ENCODE measurements at places on chromosomes 7 and 10. TPM values are rescaled to one million over a fixed set of nuclear protein-coding genes. Genes with fewer than 3 reads are reported as not detected.

GRCh38 chr7:4707217-4707741, 25.2 kb downstream of the FOXK1 start:
- no peak overlapping the region for H3K27ac ChIP-seq
- DNase-seq = no peak
- no peaks in the 10 kb centered on the region for H3K36me3 ChIP-seq
- peaks cover 3% of the 10 kb centered on the region for H3K27me3 ChIP-seq
- peaks cover 65% of the 10 kb centered on the region for H3K4me1 ChIP-seq
- H3K4me3 ChIP-seq = no peak overlapping the region

DNA sequence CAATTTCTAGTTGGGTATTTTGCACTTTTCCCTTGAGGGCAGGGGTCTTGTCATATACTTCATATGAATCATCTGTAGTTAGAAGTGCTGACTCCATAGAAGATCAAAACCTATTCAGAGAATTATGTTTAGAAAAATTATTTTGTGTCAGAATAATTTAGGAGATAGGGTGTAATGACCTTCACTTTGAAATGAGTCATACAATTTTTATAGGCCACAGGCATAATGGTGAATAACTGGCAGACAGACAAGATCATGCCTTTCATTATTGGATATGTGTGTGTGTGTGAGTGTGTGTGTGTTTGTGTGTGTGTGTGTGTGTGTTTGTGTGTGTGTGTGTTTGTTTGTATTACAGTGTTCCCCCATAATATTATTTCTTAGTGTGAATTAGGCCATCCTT, 523.0 kb downstream of the ANKRD7 start:
- no peak overlapping the region for H3K27ac ChIP-seq
- no peaks in the 10 kb centered on the region for H3K36me3 ChIP-seq
- H3K27me3 ChIP-seq = no peaks in the 10 kb centered on the region
- no peak for DNase-seq

GRCh38 chr7:151304856-151305255, 36.8 kb upstream of the NUB1 start:
- no peaks in the 10 kb centered on the region for H3K36me3 ChIP-seq
- peaks cover 17% of the 10 kb centered on the region for H3K4me1 ChIP-seq
- H3K27me3 ChIP-seq = peaks cover 18% of the 10 kb centered on the region
- no peak for DNase-seq
- H3K27ac ChIP-seq = no peak overlapping the region
- peak overlapping the region; percentile 25 for H3K4me3 ChIP-seq

- H3K4me3 ChIP-seq = no peak overlapping the region
- no peak for DNase-seq
- H3K27ac ChIP-seq = no peak overlapping the region
- H3K4me1 ChIP-seq = no peaks in the 10 kb centered on the region
These were observed 58.1 kb upstream of the KIAA1217 start for GRCh38 chr10:24150853-24151252.

- H3K27ac ChIP-seq = no peak overlapping the region
- H3K4me3 ChIP-seq = no peak overlapping the region
- H3K27me3 ChIP-seq = no peaks in the 10 kb centered on the region
- DNase-seq = no peak
These were observed 81.4 kb upstream of the LRGUK start for GRCh38 chr7:134045716-134046115.

- H3K4me3 ChIP-seq = no peak overlapping the region
- no peak for DNase-seq
- H3K36me3 ChIP-seq = no peaks in the 10 kb centered on the region
- peaks cover 2% of the 10 kb centered on the region for H3K27me3 ChIP-seq
- H3K27ac ChIP-seq = no peak overlapping the region
These were observed 133.4 kb upstream of the CSTF2T start for GRCh38 chr10:51832652-51833383.

- no peak overlapping the region for H3K27ac ChIP-seq
- peaks cover 3% of the 10 kb centered on the region for H3K27me3 ChIP-seq
- no peak for DNase-seq
These were observed 108.1 kb upstream of the AGR3 start for GRCh38 chr7:16989811-16990413.

DNA sequence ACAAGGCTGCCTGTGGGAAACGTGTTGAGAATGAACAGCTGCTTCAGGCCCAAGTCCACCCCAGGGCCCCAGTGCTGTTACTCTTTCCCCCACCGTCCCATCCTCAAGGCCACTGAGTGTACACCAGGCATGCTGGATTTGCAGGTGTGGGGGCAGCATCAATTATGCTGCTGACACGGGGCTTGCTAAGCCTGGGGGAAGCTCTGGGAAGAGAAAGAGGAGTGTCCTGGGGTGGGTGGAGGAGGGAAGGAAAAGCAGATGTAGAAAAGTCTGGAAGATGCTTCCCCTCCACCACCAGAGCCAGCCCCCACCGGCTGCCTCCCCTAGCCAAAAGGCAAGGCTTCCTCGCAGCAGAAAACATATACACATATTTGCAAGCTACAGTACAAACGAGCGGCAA, 153.9 kb downstream of the CDH23 start:
- H3K27me3 ChIP-seq = peaks cover 2% of the 10 kb centered on the region
- no peaks in the 10 kb centered on the region for H3K36me3 ChIP-seq
- DNase-seq = no peak
- H3K4me3 ChIP-seq = no peak overlapping the region
- no peaks in the 10 kb centered on the region for H3K4me1 ChIP-seq

DNA sequence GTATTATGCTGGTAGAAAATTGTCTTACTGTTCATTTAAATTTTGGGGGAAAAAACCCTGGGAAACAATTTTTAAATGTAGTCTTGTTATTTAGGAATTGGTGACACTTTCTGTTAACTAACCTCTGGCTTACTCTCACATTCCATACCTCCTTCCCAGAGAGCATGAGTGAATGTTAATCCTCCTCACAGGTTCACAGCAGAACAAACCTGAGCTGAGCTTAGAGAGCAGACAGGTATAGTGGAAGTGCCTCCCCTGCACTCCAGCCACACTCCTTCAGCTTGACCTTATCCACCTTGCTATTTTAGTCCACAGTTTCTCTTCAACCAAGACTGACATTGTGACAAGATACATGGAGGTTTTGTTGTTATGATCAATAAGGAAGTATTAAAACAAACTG, 235.9 kb downstream of the FOXP2 start:
- no peaks in the 10 kb centered on the region for H3K36me3 ChIP-seq
- H3K27me3 ChIP-seq = no peaks in the 10 kb centered on the region
- no peak overlapping the region for H3K27ac ChIP-seq

LRIT1 gene
- not detected for polyA plus RNA-seq

SKAP2 gene
- polyA plus RNA-seq = 66.9 TPM

GRM3 gene
- polyA plus RNA-seq = not detected

DNA sequence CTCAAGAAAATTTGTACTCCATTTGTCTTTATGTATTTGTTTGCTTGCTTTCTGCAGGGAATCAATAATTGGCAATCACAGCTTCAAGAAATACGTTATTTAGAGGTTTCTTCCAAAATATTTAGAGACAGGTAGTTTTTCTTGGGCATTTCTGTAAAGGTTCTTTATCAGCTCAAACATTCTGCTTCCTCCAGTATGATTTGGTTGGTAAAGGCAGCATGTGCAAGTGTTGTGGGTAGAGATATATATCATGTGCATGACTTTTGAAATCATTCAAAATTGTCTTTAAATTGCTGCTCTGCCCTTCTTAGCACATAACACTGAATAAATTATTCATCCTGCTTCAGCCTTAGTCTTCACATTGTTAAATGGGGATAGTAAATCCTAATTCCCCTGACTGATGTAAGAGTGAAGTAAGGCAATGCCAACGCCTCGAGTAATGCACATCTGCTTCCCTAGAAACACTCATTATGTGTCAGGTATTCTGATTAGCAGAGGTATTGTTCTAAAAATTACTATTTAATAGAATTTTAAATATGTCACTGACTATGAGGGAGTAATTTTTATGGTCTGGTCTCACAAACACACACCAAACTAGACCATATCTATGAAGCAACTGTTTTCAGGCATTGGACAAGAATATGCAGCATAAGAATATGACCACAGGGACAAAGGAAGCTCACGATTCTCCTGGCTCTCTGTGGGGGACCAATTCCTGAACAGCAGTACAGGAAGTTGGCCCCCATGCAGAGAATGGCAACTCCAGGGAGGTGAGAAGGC, 77.3 kb upstream of the AKR1E2 start:
- peaks cover 11% of the 10 kb centered on the region for H3K27me3 ChIP-seq
- no peaks in the 10 kb centered on the region for H3K36me3 ChIP-seq
- no peak overlapping the region for H3K27ac ChIP-seq
- no peak for DNase-seq
- no peaks in the 10 kb centered on the region for H3K4me1 ChIP-seq

DNA sequence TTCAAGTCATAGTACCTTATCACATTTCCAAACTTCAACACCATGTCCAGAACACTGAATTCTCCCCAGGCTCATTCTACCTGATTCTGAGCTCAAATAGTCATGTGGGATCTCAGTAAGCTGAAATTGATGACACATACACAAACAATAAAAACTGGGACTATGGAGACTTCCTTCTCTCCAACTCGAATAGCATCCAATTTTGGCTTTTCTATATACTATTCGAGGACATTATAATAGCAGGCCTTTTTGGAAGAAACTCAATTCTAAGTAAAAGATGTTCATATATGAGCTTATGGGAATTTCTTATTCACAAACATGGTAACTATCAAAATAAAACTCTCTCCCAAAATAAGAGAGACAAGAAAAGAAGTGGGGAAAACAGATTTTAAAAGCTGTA, 551 bp upstream of the TAS2R40 start:
- peaks cover 5% of the 10 kb centered on the region for H3K27me3 ChIP-seq
- H3K27ac ChIP-seq = no peak overlapping the region
- no peaks in the 10 kb centered on the region for H3K36me3 ChIP-seq
- DNase-seq = no peak

GRCh38 chr7:87226495-87226894, 7.0 kb upstream of the TMEM243 start:
- no peak for DNase-seq
- H3K27me3 ChIP-seq = no peaks in the 10 kb centered on the region
- no peaks in the 10 kb centered on the region for H3K4me1 ChIP-seq
- H3K27ac ChIP-seq = no peak overlapping the region
- H3K4me3 ChIP-seq = no peak overlapping the region

ADCY1 gene
- polyA plus RNA-seq = not detected

LRRC4 gene
- polyA plus RNA-seq = not detected

NACAD gene
- not detected for polyA plus RNA-seq

SVIL gene
- polyA plus RNA-seq = 2.6 TPM

GRCh38 chr10:21535494-21535965, 1.5 kb downstream of the MLLT10 start:
- no peak for DNase-seq
- H3K4me3 ChIP-seq = peak overlapping the region; percentile 93
- peaks cover 14% of the 10 kb centered on the region for H3K4me1 ChIP-seq

LMTK2 gene
- polyA plus RNA-seq = 0.85 TPM

DNA sequence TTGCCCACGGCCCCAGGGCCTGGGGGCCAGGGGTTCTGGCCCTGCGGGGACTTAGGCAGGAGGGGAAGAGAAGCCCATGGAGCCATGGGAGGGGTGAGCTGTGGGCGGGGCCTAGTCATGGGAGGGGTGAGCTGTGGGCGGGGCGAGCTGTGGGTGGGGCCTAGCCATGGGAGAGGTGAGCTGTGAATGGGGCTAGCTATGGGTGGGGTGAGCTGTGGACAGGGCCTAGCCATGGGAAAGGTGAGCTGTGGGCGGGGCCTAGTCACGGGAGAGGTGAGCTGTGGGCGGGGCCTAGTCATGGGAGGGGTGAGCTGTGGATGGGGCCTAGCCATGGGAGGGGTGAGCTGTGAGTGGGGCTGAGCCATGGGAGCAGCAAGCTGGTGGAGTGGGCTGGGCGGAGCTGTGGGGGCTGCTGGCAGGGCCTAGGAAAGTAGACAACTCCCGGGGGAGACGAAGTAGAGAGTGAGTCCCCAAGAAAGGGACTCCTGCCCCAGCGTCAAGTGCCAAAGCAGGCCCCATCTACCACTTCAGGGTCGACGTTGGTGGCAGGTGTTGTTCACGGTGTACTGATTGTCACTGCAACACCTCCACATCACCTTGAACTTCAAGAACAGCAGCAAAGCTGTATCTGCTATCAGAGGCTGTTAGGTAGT, 19.2 kb upstream of the TTYH3 start:
- no peak overlapping the region for H3K4me3 ChIP-seq
- peaks cover 3% of the 10 kb centered on the region for H3K36me3 ChIP-seq
- no peak for DNase-seq
- peaks cover 13% of the 10 kb centered on the region for H3K4me1 ChIP-seq
- no peak overlapping the region for H3K27ac ChIP-seq

- H3K36me3 ChIP-seq = no peaks in the 10 kb centered on the region
- no peak overlapping the region for H3K27ac ChIP-seq
- peak; percentile 50 for DNase-seq
- peaks cover 8% of the 10 kb centered on the region for H3K4me1 ChIP-seq
- H3K4me3 ChIP-seq = no peak overlapping the region
- H3K27me3 ChIP-seq = peaks cover 14% of the 10 kb centered on the region
These were observed 880 bp upstream of the ELN start for GRCh38 chr7:74026903-74027682.

CXCL12 gene
- polyA plus RNA-seq = not detected

DNA sequence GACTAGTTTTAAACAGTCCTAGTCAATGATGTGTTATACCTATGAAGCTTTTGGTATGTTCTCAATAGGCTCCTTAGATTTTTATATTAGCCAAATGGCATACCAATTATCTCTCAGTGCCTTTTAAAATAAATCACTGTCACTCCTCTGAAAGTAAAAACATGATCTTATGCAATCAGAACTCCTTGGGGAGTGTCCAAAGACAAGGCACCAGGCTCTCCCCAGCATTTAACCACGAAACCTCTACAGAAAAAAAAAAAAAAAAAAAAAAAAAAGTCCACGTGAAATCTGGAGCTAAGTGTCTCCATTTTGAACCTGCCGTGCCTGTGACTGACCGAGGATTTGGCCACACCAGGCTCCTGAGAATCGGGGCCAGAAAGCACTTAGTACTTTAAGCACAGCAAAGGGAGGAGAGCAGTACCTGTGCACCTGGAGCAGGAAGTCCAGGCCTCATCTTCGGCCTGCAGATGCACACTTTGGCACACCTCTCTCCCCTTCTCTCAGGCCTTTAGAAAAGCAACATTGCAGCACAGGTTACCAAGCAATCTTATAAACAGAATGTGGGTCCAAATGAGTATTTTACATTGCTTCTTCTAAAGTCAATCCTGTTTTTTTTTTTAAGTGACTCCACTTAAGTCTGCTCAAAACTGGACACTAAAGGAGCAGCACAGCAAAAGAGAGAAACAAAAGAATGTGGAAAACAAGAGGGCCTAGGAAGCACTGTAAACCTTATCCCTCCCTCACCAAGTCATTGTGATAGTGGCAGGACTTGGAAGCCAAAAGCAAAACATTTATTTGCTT, 1.5 kb downstream of the FAM13C start:
- H3K36me3 ChIP-seq = no peaks in the 10 kb centered on the region
- H3K27me3 ChIP-seq = peaks cover 7% of the 10 kb centered on the region
- no peaks in the 10 kb centered on the region for H3K4me1 ChIP-seq

DNA sequence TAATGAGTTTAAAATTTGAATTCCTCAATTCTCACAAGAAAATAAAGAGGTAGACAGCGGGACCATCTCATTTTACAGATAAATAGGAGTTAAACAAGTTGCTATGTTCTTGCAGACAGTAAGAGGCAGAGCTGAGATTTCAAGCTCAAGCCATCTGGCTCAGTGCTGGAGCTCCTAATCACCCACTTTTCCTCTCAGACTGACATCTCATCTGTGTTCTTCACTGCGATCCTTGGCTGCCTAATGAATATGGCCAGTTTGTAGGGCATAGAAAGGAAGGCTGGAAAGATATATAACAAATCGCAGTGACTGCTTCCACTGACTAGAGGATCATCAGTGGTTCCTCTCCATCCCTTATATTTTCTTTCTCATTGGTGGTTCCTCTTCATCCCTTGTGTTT, 151.2 kb downstream of the MPP7 start:
- no peak overlapping the region for H3K4me3 ChIP-seq
- H3K4me1 ChIP-seq = peaks cover 1% of the 10 kb centered on the region
- peaks cover 19% of the 10 kb centered on the region for H3K36me3 ChIP-seq
- H3K27me3 ChIP-seq = no peaks in the 10 kb centered on the region

ACTR3C gene
- polyA plus RNA-seq = 3.6 TPM

ADAP1 gene
- polyA plus RNA-seq = 49.7 TPM

All from immature natural killer cell (primary cell).